Epithelial cell of proximal tubule (primary cell): ENCODE measurements at places on chromosomes 1 and 21. TPM values are rescaled to one million over a fixed set of nuclear protein-coding genes. Genes with fewer than 3 reads are reported as not detected.

DNA sequence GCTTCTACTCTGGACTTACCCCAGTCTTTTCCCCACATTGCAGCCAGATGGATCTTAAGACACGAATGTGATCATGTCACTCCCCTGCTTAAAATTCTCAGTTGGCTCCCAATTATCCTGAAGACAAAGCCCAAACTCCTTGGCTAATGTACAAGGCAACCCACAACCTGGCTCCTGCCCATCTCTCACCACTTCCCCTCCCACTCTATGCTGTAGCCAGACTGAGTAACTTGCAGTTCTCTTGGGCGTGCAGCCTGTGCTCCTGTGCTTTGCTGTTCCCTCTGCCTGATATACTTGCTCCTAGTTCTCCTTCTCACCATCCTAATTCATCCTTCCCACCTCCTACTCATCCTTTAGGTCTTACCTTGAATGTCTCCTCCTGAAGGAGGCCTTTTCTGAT is 56.2 kb downstream of the LGR6 start:
- no peak for DNase-seq

Gene EVA1C
- 0.29 and 0.92 TPM in 2 replicates for total RNA-seq

DNA sequence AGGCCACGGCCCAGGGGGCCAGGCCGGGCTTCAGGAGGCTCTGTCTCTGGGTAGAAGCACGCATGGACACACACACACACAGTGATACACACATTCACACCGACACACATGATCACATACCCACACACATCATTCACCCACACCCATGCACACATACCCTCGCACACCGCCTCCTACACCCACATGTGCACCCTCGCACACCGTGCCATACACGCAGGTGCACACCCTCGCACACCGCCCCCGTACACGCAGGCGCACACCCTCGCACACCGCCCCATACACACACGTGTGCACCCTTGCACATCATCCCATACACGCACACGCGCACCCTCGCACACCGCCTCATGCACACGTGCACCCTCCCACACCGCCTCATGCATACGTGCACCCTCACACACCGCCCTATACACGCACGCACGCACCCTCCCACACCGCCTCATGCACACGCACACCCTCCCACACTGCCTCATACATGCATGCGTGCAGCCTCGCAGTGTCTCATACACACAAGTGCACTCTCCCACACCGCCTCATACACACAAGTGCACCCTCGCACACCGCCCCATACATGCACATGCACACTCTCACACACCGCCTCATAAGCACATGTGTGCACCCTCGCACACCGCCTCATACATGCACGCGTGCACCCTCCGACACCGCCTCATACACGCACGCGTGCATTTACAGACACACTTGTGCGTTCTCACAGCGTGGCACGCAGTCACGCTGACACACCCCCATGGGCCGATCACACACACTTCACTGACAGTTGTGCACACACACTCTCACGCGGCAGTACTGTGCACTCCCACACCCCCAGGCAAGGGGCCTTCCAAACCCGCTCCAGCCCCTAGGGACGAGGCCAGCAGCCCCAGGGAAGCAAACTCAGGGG is 128.1 kb downstream of the SIK1 start:
- DNase-seq, result no peak

DNA sequence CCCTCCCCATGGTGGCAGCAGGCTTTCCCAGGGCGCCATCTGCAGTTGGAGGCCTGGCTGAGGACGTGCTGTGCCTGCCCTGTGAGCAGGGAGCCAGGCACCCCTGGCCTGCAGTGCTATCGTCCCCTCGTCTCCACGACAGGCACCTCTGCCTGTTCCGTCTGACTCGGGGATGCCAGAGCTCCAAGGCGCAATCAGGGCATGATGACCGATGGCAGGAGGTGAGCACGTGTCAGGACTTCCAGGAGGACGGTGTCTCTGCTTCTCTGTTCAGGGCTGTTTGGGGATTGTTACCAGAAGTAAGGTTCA is 125.2 kb downstream of the PCBP3 start:
- no peak for DNase-seq

Gene LAX1
- 0.06 TPM in 1 of 2 replicates, not detected in the other for total RNA-seq

Gene FAM78B
- not detected in 2 replicates for total RNA-seq

Gene BCL2L15
- 0.06 and 0.14 TPM in 2 replicates for total RNA-seq

DNA sequence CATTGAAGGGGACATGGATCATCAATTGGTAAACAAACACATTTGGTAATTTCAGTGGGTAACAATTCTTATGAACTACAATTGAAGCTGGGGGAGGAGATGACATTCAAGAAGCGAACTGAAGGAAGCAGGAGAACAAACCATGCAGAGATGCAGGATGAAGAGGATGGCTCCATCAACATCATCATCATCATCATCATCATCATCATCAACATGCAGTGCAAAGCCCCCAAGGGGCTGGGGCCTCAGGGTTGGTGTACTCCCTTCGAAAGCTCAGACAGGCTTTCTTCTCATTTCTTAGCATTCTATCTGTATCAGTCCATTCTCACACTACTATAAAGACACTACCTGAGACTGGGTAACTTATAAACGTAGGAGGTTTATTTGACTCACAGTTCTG is 105.8 kb downstream of the DUSP10 start:
- no peak for DNase-seq

Gene BARHL2
- not detected in 2 replicates for total RNA-seq

DNA sequence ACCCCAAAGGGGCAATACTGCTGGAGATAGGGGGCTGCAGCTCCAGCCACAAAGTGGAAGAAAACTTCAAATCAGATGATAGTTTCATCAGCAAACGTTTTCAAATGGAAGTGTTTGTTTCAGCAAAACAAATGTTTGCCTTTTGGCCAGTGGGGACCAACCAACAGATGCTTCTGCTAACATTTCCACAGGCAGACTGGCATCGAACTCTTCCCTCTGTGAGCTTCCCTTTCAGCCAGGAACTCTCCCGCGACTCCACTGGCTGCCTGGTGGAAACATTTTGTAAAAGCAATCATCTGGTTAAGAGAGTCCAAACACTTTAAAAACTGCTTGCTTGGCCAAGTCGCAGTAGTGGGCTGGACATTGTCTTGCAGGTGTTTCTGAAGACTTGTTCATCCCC is 30.7 kb downstream of the CENPF start:
- DNase-seq, result no peak

Gene GBP4
- total RNA-seq, result 0.07 and 0.35 TPM in 2 replicates

DNA sequence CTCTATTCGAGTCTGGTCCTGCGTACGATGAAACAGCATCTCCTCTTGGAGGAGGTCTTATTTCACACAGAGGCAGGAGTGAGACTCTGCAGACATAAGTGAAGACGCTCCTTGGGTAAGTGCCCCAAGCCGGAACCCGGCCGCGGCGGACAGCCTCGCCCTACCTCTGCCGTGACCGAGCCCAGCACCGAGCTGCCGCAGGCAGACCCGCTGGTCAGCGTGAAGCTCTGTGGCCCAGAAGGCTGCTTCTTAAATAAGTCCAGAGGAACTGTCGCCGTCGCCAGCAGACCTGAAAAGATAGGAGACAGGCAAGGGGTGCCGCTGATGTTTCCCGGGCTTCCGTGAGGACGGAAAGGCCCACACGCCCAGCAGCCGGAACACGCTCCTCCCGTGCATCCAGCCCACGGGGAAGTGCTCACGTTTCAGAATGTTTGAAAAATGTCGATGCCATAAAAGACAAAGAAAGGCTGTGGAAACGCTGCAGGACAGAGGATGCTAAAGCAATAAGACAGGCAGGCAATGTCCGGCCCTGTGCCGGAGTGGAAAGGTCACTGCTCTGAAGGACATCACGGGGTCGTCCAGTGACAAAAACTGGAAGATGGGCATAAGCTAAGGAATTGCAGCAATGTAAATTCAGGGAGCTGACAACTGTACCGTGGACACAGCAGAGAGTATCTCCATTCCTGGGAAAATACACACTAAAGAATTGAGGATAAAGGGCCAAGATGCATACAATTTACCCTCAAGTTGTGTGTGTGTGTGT is 28.5 kb upstream of the PRDM15 start:
- DNase-seq, result no peak

- no peak for DNase-seq
Observed at GRCh38 chr1:151408891-151409290, 9.5 kb downstream of the PSMB4 start.

DNA sequence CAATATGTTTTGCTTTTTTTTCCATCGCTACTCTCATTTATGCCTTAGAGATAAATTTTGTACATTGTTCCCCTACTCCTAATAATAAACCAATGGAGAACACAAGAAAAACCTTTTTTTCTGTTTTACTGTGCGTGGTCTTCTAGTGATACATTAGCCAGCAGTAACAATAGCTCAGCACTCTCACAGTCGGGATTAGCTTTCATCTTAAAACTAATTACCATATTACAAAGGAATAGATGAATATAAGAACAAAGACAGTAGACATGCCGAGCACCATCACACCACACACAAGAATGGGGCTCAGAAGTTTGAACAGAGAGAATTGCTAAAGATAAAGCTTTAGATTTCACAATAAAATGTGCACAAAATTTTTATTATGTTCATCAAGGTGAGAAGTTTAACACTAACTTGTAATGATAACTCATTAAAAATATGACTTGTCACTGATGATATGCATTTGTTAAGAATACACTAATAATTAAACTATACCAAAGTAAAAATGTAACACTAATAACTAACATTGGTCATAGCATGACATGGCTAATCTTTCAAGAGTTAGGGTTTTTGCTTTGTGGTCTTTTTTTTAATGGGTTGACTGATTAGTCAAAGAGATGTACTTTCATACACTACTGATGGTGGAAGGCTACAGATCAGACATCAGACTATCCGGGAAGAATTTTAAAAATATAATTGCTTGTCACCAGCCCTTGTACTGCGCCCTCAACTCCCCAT is 61.8 kb downstream of the EXTL2 start:
- DNase-seq, result no peak

- no peak for DNase-seq
Observed at GRCh38 chr1:214791961-214792360, 189.0 kb downstream of the CENPF start.

Gene SYT14
- 3.9 and 7.6 TPM in 2 replicates for total RNA-seq

GRCh38 chr1:27566462-27567145 is 37.3 kb downstream of the AHDC1 start:
- DNase-seq, result no peak

Gene KIF14
- total RNA-seq, result 13.7 and 13.9 TPM in 2 replicates

DNA sequence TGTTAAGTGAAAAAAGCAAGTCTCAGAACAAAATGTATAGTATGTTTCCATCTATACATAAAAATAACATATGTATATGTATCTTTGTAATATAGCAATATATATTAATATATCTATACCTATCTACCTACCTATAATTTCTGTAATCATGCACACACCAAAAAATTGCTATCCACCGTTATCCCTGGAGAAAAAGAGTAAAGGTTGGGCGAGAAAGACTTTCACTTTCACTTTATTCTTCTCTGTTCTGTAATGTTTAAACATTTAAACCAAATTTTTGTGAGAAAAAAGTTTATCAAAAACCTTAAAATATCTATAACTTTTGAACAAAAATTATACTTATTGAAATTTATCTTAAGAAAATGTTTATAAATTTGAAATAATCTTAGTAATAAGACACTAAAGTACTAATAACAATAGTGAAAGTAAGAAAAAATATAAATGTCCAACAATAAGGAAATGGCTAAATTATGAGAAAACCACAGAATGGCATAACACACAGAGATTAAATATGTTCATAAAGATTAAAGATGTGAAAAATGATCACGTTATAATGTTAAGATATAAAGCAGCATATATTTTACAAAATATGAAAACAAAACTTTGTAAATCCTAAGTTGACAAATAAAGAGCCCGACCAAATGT is 74.0 kb upstream of the LRRC53 start:
- no peak for DNase-seq
